ENCODE measurements at places on chromosomes 3 and 15. TPM values are rescaled to one million over a fixed set of nuclear protein-coding genes. Genes with fewer than 3 reads are reported as not detected.

- no peak overlapping the region for H3K4me3 ChIP-seq
- H3K27ac ChIP-seq = no peak overlapping the region
- peaks cover 5% of the 10 kb centered on the region for H3K4me1 ChIP-seq
- peaks cover 13% of the 10 kb centered on the region for H3K36me3 ChIP-seq
Observed at GRCh38 chr3:194054540-194054939, 81.4 kb upstream of the HES1 start.

The TTC21A gene
- total RNA-seq = 0.12 TPM

The CYP1A2 gene
- total RNA-seq = not detected

- peaks cover 44% of the 10 kb centered on the region for H3K4me1 ChIP-seq
- no peak overlapping the region for H3K27ac ChIP-seq
- peaks cover 10% of the 10 kb centered on the region for H3K36me3 ChIP-seq
- no peak overlapping the region for H3K4me3 ChIP-seq
- DNase-seq = no peak
Observed at GRCh38 chr3:171187706-171188290, 161.3 kb upstream of the SLC2A2 start.

GRCh38 chr15:36882487-36883131 is 217.7 kb downstream of the MEIS2 start:
- H3K27me3 ChIP-seq = peaks cover 79% of the 10 kb centered on the region
- no peak for DNase-seq
- H3K4me3 ChIP-seq = no peak overlapping the region
- H3K36me3 ChIP-seq = peaks cover 25% of the 10 kb centered on the region
- H3K27ac ChIP-seq = no peak overlapping the region

DNA sequence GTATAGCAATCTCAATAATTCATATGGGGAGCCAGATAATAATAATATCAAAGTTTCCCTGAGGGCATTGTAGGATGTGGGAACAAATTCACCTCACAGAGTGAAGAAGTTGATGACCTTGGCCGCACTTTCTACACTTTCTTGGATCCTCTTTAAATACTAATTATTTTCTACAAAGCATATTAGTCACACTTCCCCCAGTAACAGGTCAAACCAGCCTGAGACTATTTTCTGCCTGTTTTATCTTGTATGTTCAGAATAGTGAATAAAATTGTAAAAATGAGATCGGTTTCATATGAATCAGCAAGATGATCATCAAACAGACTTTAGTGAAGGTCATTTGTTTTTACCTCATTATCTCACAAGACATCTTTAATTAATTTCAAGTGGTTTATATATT is 2.3 kb upstream of the OR5K3 start:
- no peak overlapping the region for H3K4me3 ChIP-seq
- no peaks in the 10 kb centered on the region for H3K4me1 ChIP-seq
- H3K36me3 ChIP-seq = peaks cover 5% of the 10 kb centered on the region
- H3K27ac ChIP-seq = no peak overlapping the region

DNA sequence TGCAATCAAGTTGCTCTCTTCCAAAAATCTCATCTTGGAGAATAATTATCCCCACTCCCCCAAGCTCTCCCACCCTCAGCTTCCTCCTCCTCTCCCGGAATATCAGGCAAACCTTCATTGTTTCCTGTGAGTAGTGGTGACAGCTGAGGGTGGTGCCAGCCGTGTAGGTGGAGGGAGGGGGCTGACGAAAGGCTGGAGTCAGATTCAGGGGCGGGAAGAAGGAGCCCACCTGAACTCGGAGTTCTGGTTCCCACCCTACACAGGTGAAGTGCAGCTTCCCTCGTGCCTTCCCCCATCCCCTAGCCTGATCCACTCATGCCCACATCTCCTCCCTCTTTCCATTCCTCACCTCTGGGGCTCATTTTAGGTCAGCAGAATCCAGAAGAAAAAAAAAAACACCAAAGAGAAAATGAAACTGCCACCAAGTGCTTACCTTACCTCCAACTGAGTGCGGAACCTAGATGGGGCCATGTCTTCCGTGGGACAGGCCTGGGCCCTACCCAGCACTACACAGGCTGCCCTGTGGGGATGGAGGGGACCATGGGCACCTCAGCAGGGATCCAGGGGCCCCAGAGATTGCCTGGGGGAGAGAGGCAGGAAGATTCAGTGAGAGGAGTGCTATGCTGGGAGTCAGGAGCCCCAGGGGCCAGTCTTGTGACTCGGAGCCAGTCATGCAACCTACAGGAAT is 81.3 kb downstream of the ADCY5 start:
- H3K36me3 ChIP-seq = no peaks in the 10 kb centered on the region
- no peak overlapping the region for H3K4me3 ChIP-seq
- no peak overlapping the region for H3K27ac ChIP-seq
- peak; percentile 13 for DNase-seq
